ENCODE measurements at places on chromosomes 1 and 21. TPM values are rescaled to one million over a fixed set of nuclear protein-coding genes. Genes with fewer than 3 reads are reported as not detected.
A peak's percentile ranks its signal among the peaks of the same experiment; 100 is the strongest.

GNG4 gene
- total RNA-seq, result 109 TPM

DNAJC28 gene
- total RNA-seq, result 0.12 TPM

MAP1LC3C gene
- not detected for total RNA-seq

AGMAT gene
- 34.4 TPM for total RNA-seq

- DNase-seq, result no peak
- H3K27ac ChIP-seq, result no peak overlapping the region
- no peaks in the 10 kb centered on the region for H3K4me1 ChIP-seq
- H3K27me3 ChIP-seq, result peaks cover 7% of the 10 kb centered on the region
- no peaks in the 10 kb centered on the region for H3K36me3 ChIP-seq
- no peak overlapping the region for H3K4me3 ChIP-seq
Observed at GRCh38 chr1:153431427-153431826, 15.1 kb downstream of the S100A7A start.

DNA sequence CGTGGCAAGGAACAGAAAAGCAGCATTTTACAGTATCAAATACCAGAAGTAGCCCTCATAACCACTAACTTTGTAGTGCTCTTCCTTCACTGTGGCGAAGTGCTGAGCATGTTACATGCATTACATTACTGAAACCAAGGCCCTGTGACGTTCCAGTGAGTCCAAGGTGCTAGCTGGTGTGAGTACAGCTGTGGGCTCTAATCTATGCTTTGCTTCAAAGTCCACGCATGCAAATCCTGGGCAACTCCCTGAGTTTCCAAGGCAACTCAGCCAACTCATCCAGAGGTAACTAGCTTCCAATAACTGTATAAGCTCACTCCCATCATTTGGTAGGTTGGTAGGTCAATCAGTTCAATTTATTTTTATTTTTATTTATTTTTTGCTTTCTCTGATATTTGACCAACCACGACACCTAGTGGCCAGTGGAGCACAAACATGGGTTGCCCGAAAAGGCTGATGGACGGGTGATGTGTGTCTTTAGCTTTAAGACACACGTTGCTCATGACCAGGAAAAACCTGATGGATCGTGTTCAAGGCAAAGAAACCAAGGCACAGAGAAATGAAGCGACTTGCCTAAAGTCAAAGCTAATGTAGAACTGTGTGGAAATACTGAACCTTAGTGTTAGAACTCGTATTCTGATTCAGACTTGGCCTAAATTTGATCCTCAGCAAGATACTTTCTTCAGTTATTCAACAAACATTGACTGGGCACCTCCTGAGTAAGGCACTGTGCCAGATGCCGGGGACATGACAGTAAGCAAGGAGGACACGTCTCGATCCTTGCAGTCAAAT lies 73.0 kb downstream of the GNG12 start:
- no peak overlapping the region for H3K27ac ChIP-seq
- H3K4me1 ChIP-seq, result no peaks in the 10 kb centered on the region
- DNase-seq, result peak; percentile 19
- no peaks in the 10 kb centered on the region for H3K36me3 ChIP-seq
- H3K27me3 ChIP-seq, result peaks cover 27% of the 10 kb centered on the region
- H3K4me3 ChIP-seq, result no peak overlapping the region

GRCh38 chr1:110383251-110383990 lies 7.4 kb downstream of the SLC16A4 start:
- peaks cover 38% of the 10 kb centered on the region for H3K36me3 ChIP-seq
- H3K4me1 ChIP-seq, result peaks cover 21% of the 10 kb centered on the region
- DNase-seq, result no peak
- H3K4me3 ChIP-seq, result peak overlapping the region; percentile 72

DNA sequence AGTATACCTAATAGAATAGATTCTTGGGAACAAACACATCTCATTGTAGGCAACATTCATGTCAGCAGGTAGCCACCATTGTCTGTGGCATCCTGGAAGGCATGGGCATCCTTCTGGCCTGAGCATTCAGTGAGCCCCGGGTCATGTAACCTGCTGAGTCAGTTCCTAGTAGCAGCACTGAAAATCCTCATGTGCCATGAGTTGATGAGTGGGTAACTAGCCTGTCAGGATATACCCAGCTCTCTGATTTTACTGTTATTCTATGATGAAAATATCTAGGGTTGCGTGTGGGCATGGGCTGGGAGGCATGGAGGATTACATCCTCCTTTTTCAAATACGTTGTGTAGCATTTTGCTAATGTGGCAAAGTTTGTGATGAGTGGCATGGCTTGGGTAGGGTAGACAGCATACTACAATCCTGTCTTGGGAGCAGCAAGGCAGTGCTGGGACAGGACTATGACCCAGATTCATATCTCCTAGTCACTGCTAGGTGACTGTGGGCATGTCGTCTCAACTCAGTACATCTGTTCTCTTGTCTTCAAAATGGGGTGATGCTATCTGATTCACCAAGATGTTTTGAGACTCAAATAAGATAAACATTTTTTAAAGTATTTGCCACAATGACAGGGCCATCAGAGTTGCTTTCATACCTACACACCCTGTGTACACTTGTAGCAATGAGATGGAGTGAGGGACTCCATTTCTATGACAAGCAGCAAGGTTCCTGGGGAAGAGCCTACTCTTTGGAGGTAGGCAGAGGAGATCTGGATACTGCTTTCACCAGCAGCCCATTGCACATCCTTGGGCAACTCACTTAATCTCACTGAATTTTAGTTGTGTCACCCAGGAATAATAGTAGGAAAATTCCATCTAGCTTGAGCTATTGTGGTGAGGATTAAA lies 62.5 kb downstream of the CD58 start:
- peak overlapping the region; percentile 35 for H3K4me3 ChIP-seq
- no peaks in the 10 kb centered on the region for H3K27me3 ChIP-seq
- H3K27ac ChIP-seq, result peak overlapping the region; percentile 87

DNA sequence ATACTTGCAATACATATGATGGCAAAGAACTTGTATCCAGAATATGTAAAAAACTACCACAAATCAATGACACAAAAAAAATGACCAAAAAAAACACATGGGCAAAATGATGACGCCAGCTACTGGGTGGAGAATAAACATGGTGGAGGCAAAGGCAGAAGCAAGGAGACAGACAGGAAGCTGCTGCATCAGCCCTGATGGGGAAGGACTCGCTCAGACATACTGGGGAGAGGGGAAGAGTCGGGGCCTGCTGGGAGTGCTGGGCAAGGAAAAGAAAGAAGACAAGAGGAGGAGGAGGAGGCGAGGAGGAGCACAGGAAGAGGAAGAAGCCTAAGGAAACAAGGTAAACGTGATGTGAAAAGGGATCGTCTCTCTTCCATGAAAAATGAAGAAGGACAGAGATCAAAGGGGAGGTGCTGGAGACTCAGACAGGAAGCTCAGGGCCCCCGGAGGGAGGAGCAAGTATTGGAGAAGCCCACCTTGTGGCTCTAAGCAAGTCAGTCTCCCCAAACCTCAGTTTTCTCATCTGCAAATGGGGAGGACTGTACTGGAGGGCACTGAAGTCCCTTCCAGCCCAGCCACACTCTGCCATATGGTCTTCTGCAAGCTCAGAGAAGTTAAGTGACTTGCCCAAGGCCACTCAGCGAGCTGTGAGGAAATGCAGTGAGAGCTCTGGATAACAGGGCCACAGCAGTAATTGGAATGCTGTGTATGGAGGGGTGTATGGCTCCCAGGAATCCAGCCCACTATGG lies 24.2 kb downstream of the OLFML2B start:
- H3K36me3 ChIP-seq, result no peaks in the 10 kb centered on the region
- H3K4me3 ChIP-seq, result no peak overlapping the region
- no peak overlapping the region for H3K27ac ChIP-seq
- H3K27me3 ChIP-seq, result peaks cover 2% of the 10 kb centered on the region

DNA sequence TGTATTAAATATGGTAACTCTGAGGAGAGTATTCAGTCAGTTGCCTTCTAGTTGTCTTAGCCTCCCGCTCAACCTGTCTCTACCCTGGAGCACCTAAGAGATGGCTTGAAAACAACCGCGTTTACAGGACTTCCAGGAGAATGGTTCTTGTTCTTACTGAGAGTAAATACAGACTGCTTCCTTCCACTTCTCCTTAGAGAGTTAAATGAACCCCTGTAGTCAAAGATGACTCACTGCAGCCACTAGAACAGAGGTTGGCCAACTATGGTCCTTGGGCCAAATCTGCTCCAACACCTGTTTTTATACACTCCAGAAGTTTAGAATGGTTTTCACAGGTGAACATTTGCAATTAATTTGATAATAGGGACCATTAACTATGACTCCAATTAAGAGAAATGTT lies 60.1 kb upstream of the ASB17 start:
- H3K4me3 ChIP-seq, result no peak overlapping the region
- no peak overlapping the region for H3K27ac ChIP-seq
- peaks cover 9% of the 10 kb centered on the region for H3K27me3 ChIP-seq
- no peaks in the 10 kb centered on the region for H3K36me3 ChIP-seq
- H3K4me1 ChIP-seq, result no peaks in the 10 kb centered on the region

DNA sequence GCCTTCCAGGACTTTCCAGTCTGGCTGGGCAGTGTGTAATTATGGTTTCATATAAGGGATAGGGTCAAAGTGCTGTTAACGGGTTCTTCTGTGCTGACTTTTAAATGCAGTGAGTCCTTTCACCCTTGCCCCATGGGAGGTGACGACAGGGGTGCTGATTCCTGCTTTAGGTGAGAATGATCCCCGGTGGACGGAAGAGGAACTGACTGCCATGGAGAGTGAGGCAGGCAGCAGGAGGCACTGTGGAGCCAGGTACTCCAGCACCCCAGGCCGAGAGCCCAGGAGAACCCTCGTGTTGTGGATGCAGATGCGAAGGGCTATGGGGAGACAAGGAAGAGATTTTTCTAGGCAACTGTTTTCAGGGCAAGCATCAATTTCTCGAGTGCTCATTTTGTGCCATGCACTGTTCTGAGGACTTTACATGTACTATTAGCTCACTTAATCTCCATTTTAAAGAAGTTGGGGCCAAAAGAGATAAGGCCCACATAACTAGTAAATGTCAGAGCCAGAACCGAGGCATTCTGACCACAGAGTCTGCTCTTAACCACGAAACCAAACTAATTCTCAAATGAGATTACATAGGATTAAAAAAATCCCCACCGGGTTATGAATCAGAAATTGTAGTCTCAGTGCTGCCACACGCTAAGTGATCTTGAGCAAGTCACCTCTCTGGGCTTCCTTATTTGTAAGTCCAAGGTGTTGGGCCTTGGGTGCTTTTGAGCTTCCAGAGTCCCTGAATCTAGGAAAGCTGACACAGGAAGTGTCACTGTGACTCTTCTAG lies 28.2 kb downstream of the STPG1 start:
- peak overlapping the region; percentile 41 for H3K27ac ChIP-seq
- peak overlapping the region; percentile 38 for H3K4me3 ChIP-seq
- peaks cover 8% of the 10 kb centered on the region for H3K36me3 ChIP-seq

All from activated T-helper 1 cell treated with anti-CD3 and anti-CD28 coated beads, Interleukin-12 subunit alpha, Interleukin-12 subunit beta, Interleukin-2, Interleukin-4 antibody, amounts not matched to agents 30 ng/mL and 10 ng/mL and 1 ng/mL, durations not matched to agents 14 hours and 24 hours and 36 hours (primary cell).